ENCODE measurements at places on chromosomes 5 and 9. TPM values are rescaled to one million over a fixed set of nuclear protein-coding genes. Genes with fewer than 3 reads are reported as not detected.

DNA sequence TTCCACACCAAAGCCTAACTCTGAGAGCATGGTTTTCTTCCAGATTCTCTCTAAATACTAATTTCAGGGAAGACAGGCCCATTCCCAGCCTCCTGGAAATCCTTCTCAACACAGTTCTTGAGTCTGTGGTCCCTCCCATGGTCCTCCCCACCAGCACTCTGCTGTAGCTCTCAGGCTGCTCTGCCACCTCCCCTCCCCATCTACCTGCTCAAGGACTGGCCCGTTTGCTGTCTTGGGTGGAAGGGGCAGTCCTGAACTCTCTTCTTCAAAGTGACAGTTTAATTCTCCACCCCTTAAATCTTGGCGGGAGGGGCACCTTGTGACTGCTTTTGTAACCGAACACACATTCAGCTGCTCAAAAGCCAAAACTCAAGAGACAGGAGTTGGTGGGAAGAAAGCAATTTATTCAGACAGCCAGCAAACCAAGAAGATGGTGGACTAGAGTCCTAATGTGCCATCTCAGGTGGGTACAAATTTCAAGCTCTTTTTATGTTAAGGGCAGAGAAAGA is 7.6 kb upstream of the LCN15 start:
- no peak for DNase-seq

GRCh38 chr5:150791536-150791935 is 13.0 kb downstream of the SMIM3 start:
- no peak for DNase-seq

DNA sequence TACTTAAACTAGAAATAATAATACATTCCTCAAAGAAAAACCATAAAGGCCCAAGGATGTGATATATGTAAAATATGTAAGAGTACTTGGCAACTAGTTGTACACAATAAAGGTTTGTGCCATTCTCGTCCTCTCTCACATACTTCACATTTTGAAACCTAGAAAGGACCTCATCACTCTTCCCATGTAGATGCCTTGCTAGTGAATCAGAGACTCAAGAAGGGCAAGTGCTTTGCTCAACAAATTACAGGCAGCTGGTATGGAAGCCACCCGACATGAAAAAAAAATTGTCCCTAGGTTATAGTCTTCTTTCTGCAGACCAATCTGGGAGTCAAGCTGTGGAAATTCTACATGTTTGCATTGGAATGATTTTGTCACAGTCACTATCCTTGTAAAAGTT is 31.7 kb downstream of the ADRB2 start:
- no peak for DNase-seq

- DNase-seq = peak; percentile 84
These were observed 195.8 kb downstream of the ERCC6L2 start for GRCh38 chr9:96071076-96071814.

DNA sequence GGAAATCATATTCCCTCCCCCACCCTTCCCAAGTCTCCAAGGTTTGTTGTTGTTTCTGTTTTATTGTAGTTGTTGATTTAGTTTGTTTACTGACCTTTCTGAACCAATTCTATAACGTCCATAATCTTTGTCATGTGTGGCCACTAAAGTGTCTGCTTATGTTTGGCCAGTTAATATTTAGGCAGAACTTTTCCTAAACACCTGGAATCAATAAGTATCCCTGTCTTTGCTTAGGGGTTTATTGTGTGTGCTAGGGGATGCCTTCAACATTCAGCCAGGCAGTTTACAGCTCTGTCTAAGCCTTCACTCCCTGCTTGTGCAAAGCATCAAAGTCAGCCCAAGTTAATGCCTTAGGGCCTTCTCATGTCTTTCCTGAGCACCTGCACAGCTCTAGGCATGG is 16.9 kb upstream of the LECT2 start:
- DNase-seq = no peak

GRCh38 chr5:61667525-61668218 is 335.6 kb downstream of the ZSWIM6 start:
- no peak for DNase-seq

DNA sequence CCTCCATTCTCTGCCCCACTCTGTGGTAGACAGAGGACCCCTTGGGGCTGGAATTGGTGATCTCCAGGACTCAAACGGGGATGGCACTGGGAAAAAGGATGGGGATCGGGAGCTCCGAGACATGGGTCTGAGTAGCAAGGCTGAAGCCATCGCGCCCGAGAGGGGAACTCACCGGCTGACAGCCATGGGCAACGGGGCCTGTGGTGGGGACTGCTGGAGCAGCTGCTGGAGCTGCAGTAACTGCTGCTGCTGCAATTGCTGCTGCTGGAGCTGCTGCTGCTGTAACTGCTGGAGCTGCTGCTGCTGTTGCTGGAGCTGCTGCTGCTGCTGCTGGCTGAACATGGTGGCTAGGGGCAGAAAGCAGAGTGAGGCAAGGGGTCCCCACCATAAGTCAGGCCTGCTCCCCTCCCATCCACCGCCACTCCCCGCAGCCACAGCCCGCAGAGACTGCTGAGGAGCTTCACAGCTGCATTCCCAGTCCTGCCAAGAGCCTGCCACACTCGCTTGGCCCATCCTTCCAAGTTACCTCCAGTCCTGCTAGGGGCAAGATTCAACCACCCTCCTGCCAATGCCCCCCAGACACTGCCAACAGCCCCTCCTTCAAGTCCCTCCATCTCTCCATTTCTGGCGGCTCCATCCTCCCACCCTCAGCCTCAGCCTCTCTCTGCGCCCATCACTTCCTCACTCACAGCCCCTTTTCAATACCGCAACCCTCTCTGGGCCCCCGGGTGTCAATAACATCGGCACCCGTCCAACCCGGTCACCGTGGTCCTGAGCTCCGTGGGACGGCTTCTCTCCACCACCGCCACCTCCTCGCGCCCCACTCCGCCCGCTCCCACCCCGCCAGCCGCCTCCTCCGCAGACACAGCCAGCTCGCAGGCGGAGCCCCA is 611 bp downstream of the CIZ1 start:
- peak; percentile 74 for DNase-seq

DNA sequence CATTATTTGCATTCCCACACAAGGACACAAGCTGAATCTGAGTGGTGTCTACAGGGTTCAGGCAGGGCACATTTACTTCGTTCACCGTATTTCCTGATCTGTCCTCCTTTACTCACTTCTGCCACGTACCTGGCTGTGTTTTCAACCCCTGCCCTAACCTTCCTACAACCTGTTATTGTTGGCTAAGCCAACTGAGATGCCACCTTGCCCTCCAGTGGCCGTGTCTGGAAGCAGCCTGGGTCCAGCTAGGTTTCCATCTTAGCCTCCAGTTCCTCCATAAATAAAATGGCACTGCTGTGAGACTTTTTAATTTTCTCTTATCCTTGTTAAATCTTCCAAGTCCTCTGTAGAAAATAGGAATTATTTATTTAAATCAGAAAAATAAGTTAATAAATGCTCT is 64.8 kb downstream of the ATP10B start:
- peak; percentile 41 for DNase-seq

GRCh38 chr9:76297721-76298239 is 96.4 kb downstream of the RFK start:
- no peak for DNase-seq

DNA sequence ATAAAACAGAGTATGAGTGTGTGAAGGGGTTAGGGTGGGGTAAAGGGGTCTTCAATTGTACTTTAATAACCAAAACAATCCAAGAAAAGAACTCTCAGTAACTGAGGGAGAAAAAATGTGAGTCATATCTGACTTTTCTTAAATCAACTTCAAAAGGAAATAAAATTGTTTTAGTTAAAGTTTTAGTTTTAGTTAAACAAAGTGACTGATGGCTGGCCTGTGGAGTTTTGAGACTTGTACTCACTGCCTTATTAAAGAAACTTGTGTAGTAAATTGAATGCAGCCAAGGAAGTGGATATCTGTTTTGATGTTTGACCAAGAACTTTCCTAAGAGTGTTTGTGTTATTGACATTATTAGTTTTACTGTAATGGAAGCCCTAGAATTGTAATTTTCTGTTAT is 2032.6 kb downstream of the MAT2B start:
- DNase-seq = no peak

- DNase-seq = no peak
These were observed 146.9 kb downstream of the KIAA0825 start for GRCh38 chr5:94471521-94471920.

GRCh38 chr9:77417566-77417965 is 230.6 kb downstream of the GNA14 start:
- no peak for DNase-seq

- no peak for DNase-seq
These were observed 28.5 kb downstream of the SPINK5 start for GRCh38 chr5:148091991-148092964.

DNA sequence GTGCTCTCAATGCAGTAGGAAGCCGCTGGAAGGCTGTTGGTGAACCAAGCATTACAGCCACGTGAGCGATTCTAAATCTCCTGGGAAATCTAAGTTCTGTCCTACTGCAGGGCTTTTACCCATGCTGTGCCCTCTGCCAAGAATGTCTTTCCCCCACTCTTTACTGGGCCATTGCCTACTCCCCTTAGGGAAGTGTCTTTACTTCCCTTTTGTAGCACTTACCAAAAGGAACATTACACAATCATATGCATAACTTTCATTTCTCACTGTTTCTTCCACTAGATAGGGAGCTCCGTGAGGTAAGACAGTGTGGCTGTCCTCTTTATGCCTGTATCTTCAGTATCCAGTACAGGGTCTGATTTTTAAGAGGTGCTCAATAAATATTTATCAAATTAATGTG is 241.7 kb upstream of the NR4A3 start:
- no peak for DNase-seq

DNA sequence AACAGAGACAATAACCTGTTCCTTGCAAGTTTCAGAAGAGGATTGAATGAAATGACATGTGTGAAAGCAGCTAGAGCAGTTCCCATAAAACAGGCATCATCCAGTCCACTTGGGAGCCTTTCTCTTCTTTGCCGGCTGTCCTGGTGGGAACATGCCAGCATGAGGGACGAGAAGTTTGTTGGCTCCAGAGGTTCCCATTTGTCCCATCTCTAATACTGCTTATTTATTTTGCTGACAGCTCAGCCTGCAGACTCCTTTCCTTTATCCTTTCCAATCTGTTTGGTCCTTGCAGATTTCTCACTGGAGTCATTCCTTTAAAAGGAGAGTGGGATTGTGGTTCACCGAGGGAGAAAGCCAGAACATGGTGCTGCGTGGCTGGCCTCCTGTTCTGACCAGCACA is 321.5 kb upstream of the CLINT1 start:
- no peak for DNase-seq

DNA sequence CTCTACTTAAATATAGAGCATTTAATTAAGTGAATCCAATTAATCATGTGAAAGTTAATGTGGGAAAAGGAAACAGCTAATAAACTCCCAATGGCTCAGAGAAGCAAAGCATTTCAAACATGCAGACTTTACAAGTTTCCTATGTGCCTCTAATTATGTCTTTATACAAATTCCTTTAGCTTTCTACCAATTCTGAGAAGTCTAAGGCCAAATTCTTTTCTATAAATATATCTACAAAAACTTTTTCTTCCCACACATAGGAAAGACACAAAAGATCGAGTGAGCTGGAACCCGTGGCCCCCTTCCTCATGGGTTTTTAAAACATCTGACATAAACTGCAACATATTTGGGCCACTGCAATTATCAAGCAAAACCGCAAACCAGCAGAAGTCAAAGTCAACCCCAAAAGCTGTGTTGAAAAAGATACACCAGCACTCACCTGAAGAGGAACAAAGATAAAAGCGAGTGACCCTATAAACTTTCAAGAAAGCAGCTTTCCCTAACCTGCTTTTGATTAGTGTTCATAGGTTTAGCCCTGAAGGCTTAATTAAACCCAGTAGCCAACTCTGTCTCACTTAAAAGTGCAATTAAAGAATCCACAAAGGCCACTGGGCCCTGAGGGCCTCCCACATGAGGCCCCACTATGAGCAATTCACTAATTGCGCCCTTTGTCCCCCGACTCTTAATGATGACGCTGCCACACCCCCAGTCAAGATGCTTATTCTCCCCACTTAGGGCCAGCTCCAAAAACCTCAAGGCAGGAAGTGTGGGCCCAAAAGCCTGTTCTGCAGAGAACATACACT is 12.1 kb downstream of the SEMA5A start:
- DNase-seq = no peak

GRCh38 chr5:171569065-171569712 is 149.7 kb downstream of the FGF18 start:
- no peak for DNase-seq

DNA sequence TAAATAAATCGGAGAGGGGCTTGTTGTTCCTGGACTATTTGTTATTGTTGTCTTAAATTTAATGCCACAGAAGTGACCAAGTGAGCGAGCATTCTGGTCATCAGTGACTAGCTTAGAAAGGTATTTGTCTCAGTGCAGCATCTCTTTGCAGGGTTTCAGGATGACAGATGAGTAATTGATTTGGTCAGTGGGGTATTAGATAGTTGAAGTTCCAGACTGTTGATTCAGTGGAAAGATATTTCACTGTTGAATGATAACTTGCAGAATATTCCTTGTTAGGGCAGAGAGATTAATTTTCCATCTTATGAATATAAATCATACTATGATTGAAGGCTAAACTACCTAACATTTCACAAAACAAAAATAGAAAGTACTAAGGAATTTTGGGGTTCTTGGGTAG is 122.4 kb downstream of the TRIO start:
- no peak for DNase-seq

DNA sequence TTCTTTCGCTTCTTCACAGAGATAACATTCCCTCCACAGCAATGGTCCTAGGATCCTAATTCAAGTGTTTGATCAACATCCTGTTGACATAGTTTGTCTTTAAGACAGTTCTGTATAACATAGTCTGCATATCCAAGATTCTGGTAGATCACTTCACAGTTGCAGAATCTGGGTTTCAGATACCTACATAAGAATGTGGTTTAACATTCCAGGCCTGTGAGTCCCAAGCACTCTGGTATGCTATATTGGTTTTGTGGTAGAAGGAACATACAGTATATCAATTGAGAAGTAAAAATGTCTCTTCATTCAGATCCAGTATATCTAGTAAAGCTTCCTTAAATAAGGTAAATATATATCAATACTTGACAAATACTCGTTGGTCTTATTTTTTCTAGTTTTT is 914.2 kb upstream of the CDH6 start:
- no peak for DNase-seq

- no peak for DNase-seq
These were observed 18.2 kb downstream of the PPP2R2B start for GRCh38 chr5:146860213-146860893.

- DNase-seq = peak; percentile 54
These were observed 34.0 kb upstream of the RXRA start for GRCh38 chr9:134291961-134292871.

GRCh38 chr5:35852084-35852734 is 4.5 kb upstream of the IL7R start:
- no peak for DNase-seq

DNA sequence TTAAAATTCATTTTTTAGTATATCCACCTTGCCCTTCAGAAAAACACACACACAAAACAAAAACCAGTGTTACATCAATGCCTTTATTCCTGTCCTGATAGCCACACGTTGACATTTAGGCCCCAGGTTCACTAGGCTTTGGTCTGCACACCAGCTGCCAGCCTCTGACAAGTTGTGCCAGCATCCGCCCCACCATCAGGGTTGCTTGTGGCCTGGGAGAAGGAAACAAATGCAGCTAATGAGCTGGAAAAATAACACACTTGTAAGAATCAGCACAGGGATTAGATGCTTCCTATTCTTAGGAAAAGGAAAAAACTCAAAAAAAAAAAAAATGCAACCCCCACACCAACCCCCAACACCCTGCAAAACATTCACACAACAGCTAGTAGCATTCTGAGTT is 404.0 kb upstream of the GRIA1 start:
- no peak for DNase-seq

TEX10 gene
- total RNA-seq = 44.9 TPM

MAMDC2 gene
- total RNA-seq = 5.4 TPM

SPATA31A3 gene
- not detected for total RNA-seq

DBH gene
- total RNA-seq = not detected

KCNIP1 gene
- 0.33 TPM for total RNA-seq

TUBB4B gene
- total RNA-seq = 238 TPM

COL15A1 gene
- total RNA-seq = not detected

TEK gene
- total RNA-seq = 0.37 TPM

NOXA1 gene
- total RNA-seq = 0.78 TPM

SAP30L gene
- total RNA-seq = 14.3 TPM
